Cerebellar cortex (tissue), 1 donor: ENCODE measurements at places on chromosomes 2 and 18.

- DNase-seq, result no peak
Observed at GRCh38 chr2:224263571-224264043, 138.3 kb downstream of the FAM124B start.

DNA sequence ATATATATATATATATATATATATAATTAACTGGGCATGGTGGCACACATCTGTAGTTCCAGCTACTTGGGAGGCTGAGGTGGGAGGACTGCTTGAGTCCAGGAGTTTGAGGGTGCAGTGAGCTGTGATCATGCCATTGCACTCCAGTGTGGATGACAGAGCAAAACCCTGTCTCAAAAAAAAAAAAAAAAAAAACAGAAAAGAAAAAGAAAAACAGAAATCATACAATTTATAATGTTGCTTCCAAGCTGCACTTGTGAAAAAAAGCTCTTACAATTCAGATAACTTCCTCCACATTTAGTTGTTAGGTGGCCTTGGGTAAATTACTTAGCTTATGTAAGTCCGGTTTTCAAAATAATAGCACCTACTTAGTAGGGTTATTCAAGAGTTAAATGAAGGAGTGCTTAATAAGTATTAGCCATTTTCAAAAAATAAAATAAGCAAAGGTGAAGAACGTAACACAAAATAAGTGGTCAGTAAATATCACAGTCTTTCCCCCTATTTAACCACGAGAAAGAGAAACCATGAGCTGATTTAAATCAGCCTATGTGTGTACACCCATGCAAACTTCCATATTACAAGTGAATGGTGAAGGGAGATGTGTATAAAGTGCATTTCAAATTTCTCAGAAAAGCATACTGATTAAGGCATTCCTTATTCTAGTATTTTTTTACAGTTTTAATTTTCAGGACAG lies 2.3 kb downstream of the WIPF1 start:
- no peak for DNase-seq

DNA sequence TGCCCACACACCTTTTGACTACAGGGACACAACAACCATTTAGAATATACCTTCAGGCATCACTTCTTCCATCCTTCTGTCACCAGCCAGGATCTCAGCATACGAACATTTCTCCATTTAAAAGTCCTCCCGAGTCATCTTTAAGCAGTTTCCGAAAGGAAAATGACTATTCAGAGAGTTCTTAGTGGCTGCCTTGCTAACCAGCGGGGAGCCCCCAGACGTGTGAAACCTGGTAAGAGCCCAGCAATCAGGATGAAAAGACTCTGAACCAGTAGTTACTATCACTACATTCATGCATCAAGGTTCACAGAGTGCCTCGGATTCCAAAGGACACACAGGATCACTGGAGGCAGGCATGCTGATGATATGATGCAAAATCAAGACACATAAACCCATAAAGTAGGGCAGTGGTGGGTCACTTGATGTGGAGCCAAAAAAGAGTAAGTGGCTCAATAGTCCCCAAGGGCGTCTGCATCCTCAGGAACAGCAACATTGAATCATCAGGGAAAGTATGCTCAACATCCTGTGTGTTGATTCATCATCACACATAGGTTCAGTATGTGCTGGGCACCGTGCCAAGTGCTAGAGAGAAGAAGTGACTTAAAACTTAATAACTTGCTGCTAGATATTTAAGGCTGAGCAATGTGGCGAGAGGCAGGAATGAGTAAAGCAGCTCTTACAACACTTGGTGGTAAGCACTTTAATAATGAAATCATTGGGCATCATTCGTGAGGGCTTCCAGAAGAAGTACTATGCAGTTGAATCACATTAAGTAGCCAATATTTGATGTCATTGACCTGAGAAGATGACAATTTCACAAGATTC lies 4.4 kb downstream of the CCL20 start:
- DNase-seq, result peak; percentile 3

GRCh38 chr2:9359463-9359862 lies 63.9 kb downstream of the ITGB1BP1 start:
- DNase-seq, result no peak

- no peak for DNase-seq
Observed at GRCh38 chr2:196544906-196545433, 94.5 kb upstream of the CCDC150 start.

- DNase-seq, result peak; percentile 91
Observed at GRCh38 chr2:112053917-112054846, 887 bp upstream of the TMEM87B start.

- no peak for DNase-seq
Observed at GRCh38 chr2:20771299-20771698, 51.6 kb downstream of the LDAH start.

DNA sequence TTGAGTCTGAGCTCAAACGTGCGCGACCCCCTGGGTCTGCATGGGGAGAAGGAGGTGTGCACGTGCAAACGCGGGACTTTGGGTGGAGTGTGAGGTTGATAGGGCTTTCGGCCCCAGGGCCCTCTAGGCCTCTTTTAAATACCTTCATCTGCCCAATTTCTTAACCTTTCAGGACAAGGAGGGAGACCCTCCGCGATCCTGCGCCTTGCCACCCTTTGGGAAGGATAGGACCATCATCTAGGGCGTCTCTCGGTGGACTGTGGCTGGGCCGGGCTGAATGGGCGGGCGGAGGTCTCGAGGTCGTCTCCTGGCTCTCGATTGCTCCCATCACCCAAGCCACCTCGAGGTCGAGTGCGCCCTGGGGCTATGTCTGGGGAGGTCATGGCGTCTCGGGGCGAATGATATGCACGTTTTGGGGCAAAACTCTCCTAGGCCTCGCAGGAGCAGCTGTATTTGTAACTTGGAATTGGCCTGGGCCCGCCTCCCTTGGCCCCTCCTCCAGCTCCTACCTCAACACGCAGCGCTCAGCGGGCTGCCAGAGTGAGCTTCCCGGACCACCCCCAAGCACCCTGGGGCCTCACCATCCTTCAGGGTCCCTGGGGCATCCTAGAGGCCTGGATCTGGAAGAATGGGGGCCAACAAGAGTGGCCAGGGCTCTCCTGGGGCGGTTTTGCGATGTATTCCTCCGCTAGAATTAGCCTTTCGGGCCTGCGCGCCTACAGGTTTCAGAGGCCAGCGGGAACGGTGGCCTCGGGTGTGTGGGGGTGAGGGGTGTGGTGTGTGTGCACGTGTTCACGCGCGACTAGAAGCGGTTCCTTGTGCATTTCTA lies 8.7 kb upstream of the SIX3 start:
- no peak for DNase-seq

GRCh38 chr2:223460209-223460608 lies 142.0 kb downstream of the SCG2 start:
- no peak for DNase-seq

GRCh38 chr2:11578081-11578948 lies 44.5 kb downstream of the GREB1 start:
- no peak for DNase-seq

DNA sequence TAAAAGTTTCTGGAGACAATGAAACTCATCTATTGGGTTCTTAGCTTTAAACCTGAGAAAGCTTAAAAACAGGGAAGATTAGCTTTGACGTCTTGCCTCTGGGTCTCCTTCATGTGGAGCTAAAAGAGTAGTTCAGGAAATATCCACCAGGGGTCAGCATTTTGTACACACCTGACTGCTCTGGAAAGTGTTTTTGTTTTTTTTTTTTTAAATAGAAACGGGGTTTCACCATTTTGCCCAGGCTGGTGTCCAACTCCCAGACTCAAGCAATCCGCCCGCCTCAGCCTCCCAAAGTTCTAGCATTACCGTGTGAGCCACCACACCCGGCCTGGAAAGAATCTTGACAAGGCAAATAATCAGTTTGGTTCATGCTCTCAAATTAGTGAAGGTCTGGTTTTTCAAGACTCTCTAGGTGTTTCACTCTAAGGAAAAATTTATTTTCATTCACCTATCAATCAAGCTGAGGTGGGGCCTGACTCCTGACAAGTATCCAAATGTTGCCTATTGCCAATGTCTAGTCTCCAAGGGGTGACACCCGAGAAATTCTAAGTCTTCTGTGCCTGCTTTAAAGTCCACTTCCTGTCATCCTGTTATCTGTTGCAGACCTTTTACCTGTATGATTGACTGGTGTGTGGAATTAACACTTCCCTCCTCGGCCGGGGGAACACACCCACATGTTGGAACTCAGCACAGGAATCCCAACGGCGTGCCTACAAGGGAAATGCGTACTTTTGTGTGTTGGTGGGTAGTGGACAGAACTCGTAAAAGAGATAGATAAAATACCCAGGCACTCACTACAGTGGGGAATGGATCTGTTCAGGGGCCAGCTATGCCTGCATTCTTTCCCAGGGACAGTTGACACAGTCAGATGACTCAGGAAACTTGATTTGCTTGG lies 11.3 kb downstream of the IL1RN start:
- peak; percentile 66 for DNase-seq

DNA sequence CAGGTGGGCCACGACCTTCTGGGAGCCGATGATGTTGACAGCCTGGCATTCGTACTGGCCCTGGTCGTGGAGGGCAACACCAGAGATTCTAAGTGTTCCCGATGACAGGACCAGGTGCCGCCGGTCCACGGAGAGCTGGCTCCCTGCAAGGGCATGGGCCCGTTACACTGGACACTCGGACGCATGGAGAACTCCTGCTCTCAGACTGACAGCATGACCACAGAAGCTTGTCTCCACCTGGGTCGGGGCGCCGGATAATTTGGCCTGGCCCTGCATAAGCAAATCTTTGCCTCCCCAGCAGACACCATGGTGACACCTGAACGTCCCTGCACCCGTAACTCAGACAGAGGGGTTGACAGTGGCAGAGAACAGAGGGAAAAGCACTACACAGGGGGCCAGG lies 80.7 kb downstream of the PXDN start:
- DNase-seq, result no peak

GRCh38 chr2:24382363-24383073 lies 22.2 kb upstream of the ITSN2 start:
- peak; percentile 73 for DNase-seq

- no peak for DNase-seq
Observed at GRCh38 chr2:232592772-232593395, 40.5 kb upstream of the EFHD1 start.

- DNase-seq, result no peak
Observed at GRCh38 chr18:3499501-3499900, 49.5 kb downstream of the TGIF1 start.

- DNase-seq, result no peak
Observed at GRCh38 chr2:112714836-112715631, 5.8 kb upstream of the NT5DC4 start.

GRCh38 chr2:112572005-112572404 lies 12.4 kb upstream of the CHCHD5 start:
- no peak for DNase-seq

DNA sequence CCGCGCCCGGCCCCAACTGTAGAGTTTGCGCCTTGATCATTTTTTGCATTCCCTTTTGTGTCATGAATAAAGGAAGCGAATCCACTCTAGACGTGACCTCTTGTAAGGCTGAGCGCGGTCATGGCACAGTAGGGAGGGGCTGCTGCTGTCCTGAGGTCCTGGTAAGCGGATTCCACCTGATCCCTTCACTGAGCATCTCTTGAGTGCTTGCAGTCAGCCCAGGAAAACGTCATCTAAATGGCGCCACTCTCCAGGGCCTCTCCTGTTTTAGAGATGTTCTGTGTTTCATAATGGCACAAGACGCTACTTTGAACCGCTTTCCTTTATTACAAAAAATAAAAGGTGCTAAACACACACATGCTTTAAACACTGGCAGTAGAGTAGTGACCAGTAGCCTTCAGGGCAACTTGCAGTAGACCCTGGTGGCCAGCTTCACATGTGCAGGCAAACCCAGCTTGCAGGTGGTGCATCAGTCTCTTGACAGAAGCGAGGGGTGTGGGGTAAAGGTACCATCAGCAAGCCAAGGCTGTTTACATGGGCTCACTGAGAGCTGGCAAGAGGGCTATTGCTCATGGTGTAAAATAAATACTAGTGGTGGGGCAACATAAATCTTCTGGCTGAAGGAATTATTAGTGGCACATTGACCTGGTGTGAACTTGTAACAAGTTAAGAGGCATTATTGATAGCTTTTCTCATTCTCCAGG lies 43.0 kb upstream of the ACKR3 start:
- no peak for DNase-seq
